Heart right ventricle (tissue), 16 donors: ENCODE measurements at places on chromosomes 2 and 18. TPM values are rescaled to one million over a fixed set of nuclear protein-coding genes. Genes with fewer than 3 reads are reported as not detected.
A peak's percentile ranks its signal among the peaks of the same experiment; 100 is the strongest.

Gene SPC25
- total RNA-seq = 0.83 TPM

Gene GPR55
- not detected for total RNA-seq

Gene DPP10
- total RNA-seq = not detected

Gene FBXO48
- 1.2 TPM for total RNA-seq

Gene ABCB11
- total RNA-seq = not detected

Gene VIL1
- total RNA-seq = not detected

DNA sequence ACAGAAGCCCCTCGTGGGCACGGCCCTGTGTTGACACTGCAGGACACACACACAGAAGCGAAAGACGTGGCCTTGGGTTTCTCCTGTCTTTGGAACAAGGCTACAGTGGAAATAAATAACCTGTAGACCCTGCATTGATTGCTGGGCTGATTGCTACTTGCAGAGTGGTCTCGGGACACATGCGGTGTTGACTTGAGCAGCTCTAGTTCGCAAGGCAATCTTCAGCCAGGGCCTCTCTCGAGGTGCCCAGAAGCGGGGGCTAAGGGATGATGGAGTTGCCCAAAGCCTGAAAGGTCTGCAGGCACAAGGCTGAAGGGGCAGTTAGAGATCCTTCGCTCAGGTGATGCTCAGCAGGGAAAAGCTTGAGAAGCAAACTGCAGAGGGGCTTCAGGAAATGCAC, 180.3 kb downstream of the SEPTIN10 start:
- DNase-seq = no peak

DNA sequence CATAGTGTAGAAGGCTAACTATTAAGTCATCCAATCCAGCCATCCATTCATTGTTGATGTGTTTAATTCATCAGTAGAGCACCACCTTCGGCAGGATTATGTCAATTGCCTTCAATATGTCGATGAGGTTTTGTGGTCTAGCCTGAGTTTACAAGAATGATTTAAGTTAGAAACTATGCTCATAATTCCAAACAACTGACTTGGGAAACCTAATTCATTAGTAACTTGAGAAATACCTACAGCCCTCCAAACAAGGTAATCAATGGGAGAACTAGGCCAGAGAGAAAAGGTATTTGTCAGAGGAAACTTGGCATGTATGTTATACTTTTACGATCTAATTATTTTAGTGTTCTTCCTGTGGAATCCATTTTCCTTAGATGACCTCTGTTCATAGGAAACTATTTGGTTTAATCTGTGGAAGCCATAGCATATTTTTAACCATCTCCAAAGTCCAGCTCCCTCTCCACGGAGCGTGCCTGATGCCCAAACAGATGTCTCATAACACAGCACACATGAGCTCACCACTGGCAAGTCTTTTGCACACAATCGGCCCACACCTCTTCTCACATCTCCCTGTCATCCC, 148.5 kb downstream of the GFPT1 start:
- DNase-seq = no peak

DNA sequence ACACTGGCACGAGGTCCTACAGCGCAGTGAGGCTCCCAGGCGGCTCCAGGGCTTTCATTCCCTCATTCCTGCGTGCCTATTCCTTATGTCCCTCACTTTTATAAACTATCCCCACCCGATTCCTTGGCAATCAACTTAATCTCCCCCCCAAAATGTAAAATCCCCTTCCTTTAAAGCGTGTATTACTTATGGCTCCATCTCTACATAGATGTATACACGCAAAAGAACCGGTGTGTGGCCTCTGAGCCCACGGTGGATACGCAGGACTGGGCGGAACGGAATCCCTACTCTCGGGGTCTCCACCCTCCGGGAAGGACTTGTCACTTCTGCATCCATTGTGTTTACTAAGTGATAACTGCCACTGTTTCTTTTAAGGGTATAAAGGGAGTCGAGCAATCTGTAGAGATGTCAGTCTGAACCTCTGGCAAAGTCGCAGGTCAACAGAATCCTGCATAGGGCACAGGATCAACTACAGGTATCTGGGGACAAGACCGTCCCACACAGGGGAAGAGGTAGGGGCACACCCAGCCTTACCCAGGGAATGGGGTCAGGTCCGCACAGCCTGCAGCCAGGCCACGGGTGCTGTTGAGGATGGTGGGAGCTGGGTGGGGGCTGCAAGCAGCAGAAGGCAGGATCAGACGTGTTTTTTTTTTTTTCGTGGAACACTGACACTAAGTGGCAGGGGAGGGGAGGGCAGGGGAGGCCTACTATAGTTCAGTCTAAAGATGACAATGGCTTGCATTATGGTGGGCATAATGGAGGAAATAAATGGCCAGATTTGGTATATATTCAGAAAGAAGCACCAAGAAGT, 42.1 kb downstream of the HDLBP start:
- DNase-seq = no peak

GRCh38 chr2:144479138-144479537, 40.8 kb downstream of the ZEB2 start:
- DNase-seq = no peak

DNA sequence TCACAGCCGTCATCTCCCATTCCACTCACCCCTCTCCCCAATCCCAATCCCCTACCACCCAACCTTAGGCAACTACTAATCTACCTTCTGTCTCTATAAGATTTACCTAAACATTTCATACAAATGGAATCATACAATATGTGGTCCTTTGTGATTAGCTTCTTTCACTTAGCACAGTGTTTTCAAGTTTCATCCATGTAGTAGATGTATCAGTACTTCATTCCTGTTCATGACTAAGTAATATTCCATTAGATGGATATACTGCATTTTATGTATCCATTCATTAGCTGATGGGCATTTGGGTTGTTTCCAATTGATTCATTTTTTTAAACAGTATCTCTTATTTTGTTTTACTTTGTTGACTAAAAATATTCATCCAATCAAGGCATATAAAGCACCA, 109.6 kb downstream of the CDH2 start:
- no peak for DNase-seq

DNA sequence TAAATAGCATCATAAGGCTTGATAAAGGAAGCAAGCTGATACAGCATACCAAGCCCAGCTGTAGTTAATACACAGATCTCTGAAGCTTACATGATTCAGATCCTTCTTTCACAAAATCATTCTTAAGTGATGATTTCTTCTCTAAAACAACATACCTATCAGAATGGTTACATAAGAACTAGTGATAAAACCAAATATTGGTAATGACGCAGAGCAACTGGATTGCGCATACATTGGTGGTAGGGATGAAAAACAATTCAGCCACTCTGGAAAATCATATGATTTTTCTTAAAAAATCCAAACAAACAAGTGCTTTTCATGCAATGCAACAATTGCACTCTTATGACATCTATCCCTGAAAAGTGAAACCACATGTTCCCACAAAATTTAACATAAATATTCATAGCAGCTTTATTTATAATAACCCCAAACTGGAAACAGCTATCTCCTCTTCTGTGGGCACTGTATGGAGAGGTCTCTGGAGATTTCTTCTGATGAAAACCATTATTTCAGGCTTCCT, 153.6 kb upstream of the DSEL start:
- no peak for DNase-seq

- DNase-seq = peak; percentile 30
Observed at GRCh38 chr18:49849331-49850217, 36.2 kb upstream of the ACAA2 start.

- DNase-seq = no peak
Observed at GRCh38 chr2:136162438-136162837, 44.5 kb upstream of the CXCR4 start.

GRCh38 chr2:108409768-108410167, 32.0 kb downstream of the SULT1C4 start:
- no peak for DNase-seq

GRCh38 chr2:143480601-143481236, 351.5 kb downstream of the ARHGAP15 start:
- DNase-seq = no peak

DNA sequence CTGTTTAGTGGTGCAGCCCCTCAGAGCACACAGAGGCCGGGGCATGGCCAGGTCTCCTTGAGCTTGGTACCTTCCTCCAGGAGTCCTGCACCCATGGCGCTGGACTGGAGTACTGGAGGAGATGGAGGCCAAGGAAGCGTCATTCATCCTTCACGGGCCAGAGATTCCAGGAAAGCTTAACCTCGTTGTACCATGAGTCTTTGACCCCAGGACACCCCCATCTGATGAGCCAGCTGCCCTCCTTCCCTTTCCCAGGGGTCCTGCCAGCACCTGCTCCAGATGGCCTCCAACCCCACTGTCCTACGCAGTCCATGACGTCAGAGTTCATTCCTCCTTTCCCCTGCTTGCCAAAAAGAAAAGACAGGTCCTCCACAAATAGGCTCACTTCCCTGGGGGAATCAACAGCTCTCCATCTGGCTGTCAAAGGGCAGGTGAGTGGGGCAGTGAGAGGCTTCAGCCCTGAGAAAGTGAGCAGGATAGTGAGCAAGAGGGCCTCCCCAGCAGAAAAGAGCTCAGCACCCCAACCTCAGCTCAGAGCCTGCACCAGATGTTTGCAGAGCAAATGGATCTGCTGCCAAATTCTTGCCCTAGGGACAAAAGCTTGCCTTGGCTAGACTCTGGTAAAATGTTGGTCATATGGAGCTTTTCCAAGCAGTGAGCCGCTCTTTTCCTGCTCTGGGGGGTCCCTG, 4.5 kb upstream of the NPPC start:
- peak; percentile 64 for DNase-seq

- DNase-seq = no peak
Observed at GRCh38 chr2:181153886-181154285, 173.5 kb downstream of the UBE2E3 start.

DNA sequence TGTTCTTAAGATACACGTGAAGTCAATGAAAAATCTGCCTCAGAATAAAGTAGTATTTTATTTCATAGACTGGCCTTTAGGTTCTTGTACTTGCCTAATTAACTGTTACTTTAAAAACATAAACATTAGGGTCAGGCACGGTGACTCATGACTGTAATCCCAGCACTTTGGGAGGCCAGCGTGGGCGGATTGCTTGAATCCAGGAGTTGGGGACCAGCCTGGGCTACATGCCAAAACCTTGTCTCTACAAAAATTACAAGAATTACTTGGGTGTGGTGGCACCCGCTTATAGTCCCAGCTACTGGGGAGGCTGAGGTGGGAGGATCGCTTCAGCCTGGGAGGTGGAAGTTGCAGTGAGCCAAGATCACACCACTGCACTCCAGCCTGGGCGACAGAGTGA, 16.0 kb upstream of the SNORC start:
- no peak for DNase-seq
